Dermis microvascular lymphatic vessel endothelial cell (primary cell): ENCODE measurements at places on chromosomes 1 and 21. TPM values are rescaled to one million over a fixed set of nuclear protein-coding genes. Genes with fewer than 3 reads are reported as not detected.

The TMEM125 gene
- total RNA-seq = not detected in 2 replicates

The KRTAP13-2 gene
- total RNA-seq = not detected in 2 replicates

The C4BPA gene
- not detected in 2 replicates for total RNA-seq

The CASQ2 gene
- not detected in 2 replicates for total RNA-seq

The OR10Z1 gene
- not detected in 2 replicates for total RNA-seq

The AMY1C gene
- not detected in 2 replicates for total RNA-seq
